Calu3 (cell line): ENCODE measurements at places on chromosomes 2 and 18.

- peaks cover 27% of the 10 kb centered on the region for H3K36me3 ChIP-seq
- H3K4me3 ChIP-seq: no peak overlapping the region
- peaks cover 55% of the 10 kb centered on the region for H3K4me1 ChIP-seq
- peak overlapping the region; percentile 99 for H3K27ac ChIP-seq
These were observed 123.6 kb upstream of the STK17B start for GRCh38 chr2:196295005-196295404.

DNA sequence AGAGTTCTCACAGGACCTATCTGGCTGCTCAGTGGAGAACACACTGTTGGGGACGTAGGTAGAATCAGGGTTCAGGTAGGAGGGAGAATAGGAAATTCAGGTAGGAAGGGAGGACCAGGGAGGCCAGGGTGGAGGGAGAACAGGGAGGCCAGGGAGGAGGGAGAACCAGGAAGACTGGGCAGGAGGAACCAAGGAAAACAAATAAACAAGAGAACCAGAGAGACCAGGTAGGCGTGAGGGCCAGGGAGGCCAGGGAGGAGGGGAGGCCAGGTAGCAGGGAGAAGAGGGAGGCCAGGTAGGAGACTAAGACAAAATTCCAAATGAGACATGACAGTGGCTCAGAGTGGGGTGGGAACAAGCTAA, 337.6 kb downstream of the EIPR1 start:
- no peak overlapping the region for H3K27ac ChIP-seq
- no peaks in the 10 kb centered on the region for H3K27me3 ChIP-seq
- no peak for DNase-seq
- H3K36me3 ChIP-seq: no peaks in the 10 kb centered on the region
- no peaks in the 10 kb centered on the region for H3K4me1 ChIP-seq

- H3K4me3 ChIP-seq: no peak overlapping the region
- no peaks in the 10 kb centered on the region for H3K4me1 ChIP-seq
- no peaks in the 10 kb centered on the region for H3K36me3 ChIP-seq
- no peak overlapping the region for H3K27ac ChIP-seq
- H3K27me3 ChIP-seq: no peaks in the 10 kb centered on the region
- DNase-seq: no peak
These were observed 101.3 kb downstream of the LYPD1 start for GRCh38 chr2:132568656-132569055.

GRCh38 chr2:63058921-63059792, 8.5 kb downstream of the OTX1 start:
- H3K4me3 ChIP-seq: peak overlapping the region; percentile 67
- no peaks in the 10 kb centered on the region for H3K27me3 ChIP-seq
- H3K27ac ChIP-seq: no peak overlapping the region
- H3K36me3 ChIP-seq: peaks cover 20% of the 10 kb centered on the region
- DNase-seq: no peak

GRCh38 chr2:100291152-100291970, 30.9 kb downstream of the LONRF2 start:
- H3K36me3 ChIP-seq: peaks cover 16% of the 10 kb centered on the region
- H3K4me3 ChIP-seq: no peak overlapping the region
- no peaks in the 10 kb centered on the region for H3K27me3 ChIP-seq
- DNase-seq: peak; percentile 85
- no peak overlapping the region for H3K27ac ChIP-seq
